ENCODE measurements at places on chromosomes 7 and 10.

- DNase-seq: no peak
Measured at GRCh38 chr7:99210265-99210970, 2.5 kb upstream of the KPNA7 start.

DNA sequence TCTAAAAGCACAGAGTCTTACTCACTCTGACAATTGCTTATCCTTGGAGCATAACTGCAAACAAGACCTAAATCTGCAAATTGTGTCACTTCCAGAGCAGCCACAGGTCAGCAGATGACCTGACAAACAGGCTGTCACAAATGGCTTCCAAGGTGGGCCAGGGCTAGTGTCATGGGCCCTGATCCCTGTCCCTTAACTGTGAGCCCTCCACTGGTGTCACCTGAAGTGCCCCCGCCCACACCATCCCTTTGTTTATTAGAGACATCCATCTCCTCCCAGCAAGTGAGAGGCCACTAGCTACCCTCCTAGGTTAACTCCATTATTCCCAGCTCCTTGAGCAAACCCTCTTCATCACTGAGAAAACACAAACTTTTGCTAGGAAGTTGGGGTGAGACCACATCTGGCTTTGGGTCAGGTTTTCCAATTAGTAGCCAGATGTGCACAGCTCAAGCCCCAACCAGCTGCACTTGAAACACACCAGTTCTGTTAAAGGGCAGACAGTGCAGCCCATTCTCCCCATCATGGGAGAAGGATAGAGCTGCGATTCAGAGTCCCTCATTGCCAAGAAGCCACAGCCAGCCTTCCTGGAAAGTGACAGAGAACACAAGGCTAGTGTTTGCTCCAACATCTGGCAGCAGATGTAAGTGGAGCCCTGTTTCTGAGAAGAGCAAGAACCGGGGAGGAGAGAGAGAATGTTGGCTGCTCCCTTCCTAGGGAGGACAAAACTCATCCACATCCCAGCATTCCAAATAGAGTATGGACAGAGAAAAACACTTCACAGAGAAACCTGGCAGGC, 75.7 kb upstream of the NANOS1 start:
- DNase-seq: no peak

GRCh38 chr7:138008019-138008587, 6.2 kb upstream of the CREB3L2 start:
- DNase-seq: no peak

GRCh38 chr10:20108021-20108420, 291.8 kb downstream of the PLXDC2 start:
- no peak for DNase-seq

DNA sequence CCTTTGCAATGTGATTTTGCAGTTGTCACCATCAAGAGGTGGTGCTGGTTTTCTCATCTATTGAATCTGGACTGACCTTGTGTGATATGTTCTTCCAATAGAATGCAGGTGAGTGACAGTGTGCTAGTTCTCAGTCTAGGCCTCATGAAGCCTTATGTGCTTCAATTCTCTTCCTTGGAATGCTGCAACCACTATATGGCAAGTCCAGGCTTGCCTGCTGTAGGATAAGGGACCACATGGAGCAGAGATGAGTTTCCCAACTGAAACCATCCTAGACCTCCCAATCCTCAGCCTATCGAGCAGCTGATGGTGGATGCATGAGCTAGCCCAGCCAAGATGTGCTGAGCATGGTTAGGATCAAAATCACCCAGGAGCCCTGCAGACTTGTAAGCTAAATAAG, 32.6 kb upstream of the ARHGAP21 start:
- DNase-seq: no peak

DNA sequence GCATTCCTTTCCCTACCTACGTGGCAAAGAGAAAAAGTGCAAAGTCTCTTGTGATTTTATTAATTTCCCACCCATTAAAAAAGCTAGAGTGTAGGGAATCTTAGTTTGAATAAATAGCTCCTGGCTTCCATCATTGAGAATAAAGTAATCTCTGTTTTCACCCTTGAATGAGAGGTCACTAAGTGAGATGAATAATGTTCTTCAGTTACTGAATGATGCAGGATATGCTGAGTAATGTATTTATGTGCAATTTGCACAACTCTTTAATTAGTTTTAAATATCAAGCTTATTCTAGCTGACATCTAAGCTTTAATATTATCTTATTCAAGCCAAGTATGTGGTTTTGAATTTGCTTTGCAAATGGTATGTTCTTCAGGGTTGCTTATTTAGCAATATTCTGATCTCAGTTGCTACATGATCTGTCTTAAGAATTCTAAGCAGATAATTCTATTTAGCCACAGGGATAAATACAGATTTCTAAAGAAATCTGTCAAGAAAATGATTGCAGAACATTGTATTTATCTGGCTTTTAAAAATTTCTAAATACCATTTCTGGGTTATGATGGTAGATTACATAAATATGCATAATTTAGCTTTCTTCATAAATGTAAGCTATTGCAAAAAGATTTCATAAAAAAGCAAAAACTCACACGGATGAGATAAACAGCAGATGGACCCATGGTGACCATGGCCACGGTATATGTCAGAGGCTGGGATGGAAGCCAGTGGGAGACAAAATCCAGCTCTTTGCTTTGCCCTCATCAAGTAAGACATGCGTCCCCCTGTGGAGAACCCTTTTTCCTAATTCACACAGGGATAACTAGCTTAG, 141.0 kb downstream of the MACC1 start:
- DNase-seq: no peak

DNA sequence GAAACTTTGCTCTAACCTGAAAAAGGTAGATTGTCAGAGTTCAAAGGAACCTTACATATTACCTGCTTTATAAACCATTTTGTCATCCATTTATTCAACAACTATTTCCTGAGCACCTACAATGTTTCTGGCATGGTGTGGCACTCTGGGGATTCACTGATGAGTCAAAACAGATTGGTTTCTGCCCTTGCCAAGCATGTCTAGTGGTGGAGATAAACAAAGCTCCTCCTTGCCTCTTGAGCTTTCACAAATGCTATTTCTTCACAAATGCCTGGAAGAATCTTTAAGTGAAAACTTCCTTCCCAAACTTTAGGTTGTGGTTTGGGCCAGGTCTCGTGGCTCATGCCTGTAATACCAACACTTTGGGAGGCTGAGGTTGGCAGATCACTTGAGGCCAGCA, 85.1 kb upstream of the RELN start:
- DNase-seq: no peak

DNA sequence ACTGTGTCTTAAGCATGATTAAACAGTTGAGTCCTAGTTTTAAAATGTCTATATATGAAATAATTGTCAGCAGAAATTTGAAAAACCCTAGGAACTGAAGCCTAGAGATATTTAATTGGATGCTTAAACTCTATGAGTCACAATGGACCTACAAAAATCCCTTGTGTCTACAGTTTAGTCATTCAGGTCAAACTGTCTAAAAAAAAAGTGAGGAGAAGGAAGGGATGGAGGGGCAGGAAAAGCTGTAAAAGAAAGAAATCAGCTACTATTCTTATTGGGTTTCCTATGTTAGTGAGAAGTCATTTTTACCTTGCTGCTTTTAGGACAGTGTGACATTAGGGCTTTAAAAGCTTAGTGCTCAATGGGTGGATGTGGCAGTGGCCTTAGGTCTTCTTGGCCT, 406.1 kb upstream of the FZD8 start:
- no peak for DNase-seq

GRCh38 chr7:94266238-94266644, 128.5 kb upstream of the COL1A2 start:
- DNase-seq: no peak

- no peak for DNase-seq
Measured at GRCh38 chr7:46752881-46753366, 829.0 kb downstream of the TNS3 start.

- DNase-seq: no peak
Measured at GRCh38 chr10:43199088-43199683, 60.9 kb downstream of the CSGALNACT2 start.

GRCh38 chr10:118307220-118307619, 34.9 kb downstream of the FAM204A start:
- no peak for DNase-seq
